Activated CD8-positive, alpha-beta memory T cell treated with anti-CD3 and anti-CD28 coated beads for 1 hour (primary cell): ENCODE measurements at places on chromosomes 13 and 19.

GRCh38 chr19:38139122-38139521, 84.9 kb downstream of the DPF1 start:
- no peak for DNase-seq

GRCh38 chr13:97348569-97349100, 85.3 kb upstream of the RAP2A start:
- no peak for DNase-seq

GRCh38 chr13:105442949-105443699, 1092.3 kb downstream of the EFNB2 start:
- DNase-seq: no peak

GRCh38 chr13:22235285-22235949, 564.5 kb downstream of the FGF9 start:
- no peak for DNase-seq

DNA sequence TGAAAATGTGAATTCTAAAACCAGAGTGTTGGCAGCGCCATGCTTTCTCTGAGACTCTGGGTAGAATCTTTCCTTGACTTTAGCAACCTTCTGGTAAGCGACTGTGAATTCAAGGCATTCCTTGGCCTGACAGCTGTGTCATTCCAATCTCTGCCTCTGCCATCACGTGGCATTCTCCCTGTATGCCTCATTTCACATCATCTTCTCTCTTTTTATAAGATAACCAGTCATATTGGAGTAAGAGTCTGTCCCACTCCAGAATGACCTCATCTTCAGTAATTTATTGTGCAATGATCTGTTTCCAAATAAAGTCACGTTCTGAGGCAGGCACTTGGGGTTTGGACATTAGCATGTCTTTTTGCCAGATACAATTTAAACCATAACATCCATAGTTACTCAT, 103.4 kb upstream of the POSTN start:
- no peak for DNase-seq

- DNase-seq: no peak
These were observed 2.2 kb upstream of the CLEC17A start for GRCh38 chr19:14580623-14581237.

DNA sequence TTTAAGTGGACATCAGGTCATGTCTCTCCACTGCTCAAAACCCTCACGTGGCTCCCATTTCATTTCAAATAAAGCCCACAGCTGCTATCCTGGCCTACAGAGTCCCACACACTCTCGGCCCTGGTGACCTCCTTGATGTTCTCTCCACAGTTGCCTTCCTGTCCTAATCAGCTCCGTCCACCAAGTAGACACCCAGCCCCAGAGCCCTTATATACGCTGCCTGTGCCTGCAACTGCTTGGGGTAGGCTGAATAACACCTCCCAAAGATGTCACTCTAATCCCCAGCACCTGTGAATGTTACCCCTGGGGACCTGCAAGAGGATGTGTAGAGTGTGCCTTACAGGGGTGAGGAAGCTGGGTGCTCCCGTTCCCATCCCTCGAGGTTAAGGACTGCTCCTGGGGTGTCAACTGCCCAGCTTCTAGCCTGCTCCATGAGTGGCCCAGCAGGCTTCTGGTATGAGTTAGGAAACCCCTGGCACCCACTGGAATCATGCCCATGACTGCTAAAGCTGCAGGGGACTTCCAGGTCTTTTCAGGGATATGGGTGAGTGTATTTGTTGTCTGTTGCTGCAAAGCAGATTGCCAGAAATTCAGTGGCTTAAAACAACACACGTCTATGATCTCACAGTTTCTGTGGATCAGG, 6.0 kb downstream of the FAM187B start:
- no peak for DNase-seq

- DNase-seq: no peak
These were observed 66.9 kb downstream of the MICU2 start for GRCh38 chr13:21537105-21537504.

- DNase-seq: no peak
These were observed 134.7 kb upstream of the SLITRK5 start for GRCh38 chr13:87536499-87536898.

GRCh38 chr13:42984691-42985090, 7.3 kb downstream of the EPSTI1 start:
- no peak for DNase-seq

DNA sequence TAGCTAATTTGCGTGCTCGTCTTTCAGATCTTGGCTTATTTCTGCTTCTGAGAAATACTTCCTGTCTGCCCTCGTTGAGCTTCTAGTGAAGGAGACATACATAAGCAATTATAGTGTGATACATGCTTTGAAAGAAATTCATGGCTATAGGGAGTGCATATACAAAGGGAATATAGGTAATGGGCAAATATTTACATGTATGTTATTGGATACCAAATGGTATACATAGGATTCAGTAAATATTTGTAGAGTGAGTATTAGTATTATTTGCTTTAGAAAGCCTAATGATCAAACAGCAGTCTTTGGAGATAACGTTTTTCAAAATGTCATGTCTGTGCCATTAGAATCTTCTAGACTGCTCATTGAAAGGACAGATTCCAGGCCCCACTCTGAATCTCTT, 5.2 kb downstream of the BRCA2 start:
- no peak for DNase-seq

DNA sequence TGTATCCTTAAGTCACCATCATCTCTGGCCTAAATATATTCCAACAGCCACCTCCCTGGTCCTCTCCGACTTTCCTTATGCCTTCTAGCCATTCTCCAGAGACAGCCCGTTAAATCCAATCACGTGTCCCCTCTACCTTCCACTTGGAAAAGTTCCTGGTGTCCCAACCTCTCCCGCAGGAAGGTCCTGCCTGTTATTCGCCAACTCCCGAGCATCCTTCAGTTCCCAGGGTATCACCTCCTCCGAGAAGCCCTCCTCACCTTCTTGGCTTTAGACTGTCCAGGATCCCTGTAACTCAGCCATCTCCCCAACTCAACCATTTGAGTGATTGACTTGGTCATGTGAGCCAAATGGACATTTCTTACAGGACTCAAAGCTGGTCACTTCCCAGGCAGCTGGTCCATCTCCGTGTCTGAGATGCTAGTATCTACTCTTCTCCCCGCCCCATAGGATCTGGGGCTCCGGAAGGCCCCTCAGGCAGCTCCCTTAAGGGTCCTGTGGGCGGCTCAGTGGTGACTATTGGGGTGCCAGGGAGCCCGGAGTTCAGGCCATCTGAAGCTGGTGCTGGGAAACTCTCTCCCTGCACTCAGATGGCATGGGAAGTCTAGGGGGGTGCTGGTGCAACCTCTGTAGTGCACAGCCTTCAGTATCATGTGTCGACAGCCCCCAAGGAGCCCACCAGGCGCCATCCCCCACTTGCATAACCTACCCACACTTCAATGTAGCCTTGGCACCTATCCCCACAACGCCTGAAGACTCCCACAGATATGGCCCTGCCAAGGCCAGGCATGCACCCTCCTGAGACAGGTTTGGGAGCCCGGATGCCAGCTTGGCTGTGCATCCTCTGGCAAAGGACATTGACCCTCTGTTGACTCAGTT, 27.9 kb upstream of the NANOS3 start:
- no peak for DNase-seq

DNA sequence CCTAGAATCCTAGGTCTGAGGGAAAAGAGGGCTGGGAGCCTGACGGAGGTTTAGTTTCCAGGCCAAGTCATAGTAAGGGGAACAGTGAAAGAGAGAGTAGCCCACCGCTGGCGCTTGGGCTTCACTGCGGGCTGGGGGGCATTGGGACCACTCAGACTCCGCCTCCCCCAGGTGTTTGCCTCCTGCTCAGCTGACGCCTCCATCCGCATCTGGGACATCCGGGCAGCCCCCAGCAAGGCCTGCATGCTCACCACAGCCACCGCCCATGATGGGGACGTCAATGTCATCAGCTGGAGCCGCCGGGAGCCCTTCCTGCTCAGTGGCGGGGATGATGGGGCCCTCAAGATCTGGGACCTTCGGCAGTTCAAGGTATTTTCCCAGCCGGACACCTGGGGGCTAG, 4.5 kb upstream of the KCNJ14 start:
- no peak for DNase-seq

- no peak for DNase-seq
These were observed 9.9 kb downstream of the ARL11 start for GRCh38 chr13:49638030-49638743.
